ENCODE measurements at places on chromosomes 11 and 22.
A peak's percentile ranks its signal among the peaks of the same experiment; 100 is the strongest.

DNA sequence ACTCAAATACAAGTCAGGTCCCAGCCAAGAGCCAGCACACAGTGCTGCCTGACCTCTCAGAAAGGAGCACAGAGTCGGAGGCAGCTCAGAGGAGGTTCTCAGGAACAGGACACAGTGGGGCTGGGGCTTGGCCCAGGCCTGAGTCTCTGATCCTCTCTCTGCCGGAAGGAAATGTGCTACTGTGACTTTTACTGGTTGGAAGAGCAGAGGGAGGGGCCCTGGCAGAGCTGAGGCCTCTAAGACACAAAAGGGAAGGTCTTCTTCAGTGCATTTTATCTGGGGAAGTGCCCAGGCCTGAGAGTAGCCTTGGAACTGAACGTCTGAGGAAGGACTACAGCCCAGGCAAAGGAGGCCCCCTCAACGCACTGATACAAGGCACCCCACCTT, 16.2 kb upstream of the CASTOR1 start:
- DNase-seq: peak; percentile 26

- DNase-seq: no peak
These were observed 267.5 kb downstream of the TTC28 start for GRCh38 chr22:28412109-28412508.

DNA sequence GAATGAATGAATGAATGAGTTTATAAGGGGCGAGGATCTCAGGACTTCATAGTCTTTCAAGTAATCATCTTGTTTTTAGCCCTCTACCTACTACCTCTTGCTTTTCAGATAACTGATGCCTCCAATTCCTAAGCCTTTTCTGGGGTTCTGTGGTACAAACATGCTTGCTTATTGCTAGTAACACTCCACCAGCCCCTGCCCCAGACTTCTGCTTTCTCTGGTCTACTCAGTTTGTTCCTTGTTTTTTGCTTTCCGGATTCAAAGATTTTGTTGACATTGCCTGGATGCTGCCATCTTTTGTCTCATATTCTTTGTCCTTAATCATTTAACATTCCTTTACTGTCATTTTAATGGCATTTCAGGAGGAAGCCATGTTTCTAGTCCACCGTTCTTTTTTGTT, 8.9 kb upstream of the TMEM9B start:
- no peak for DNase-seq

- DNase-seq: no peak
These were observed 281.2 kb downstream of the CADM1 start for GRCh38 chr11:115222863-115223530.

- peak; percentile 9 for DNase-seq
These were observed 11.7 kb downstream of the TECTA start for GRCh38 chr11:121112498-121113455.
